Natural killer cell (primary cell): ENCODE measurements at places on chromosomes 4 and X.

DNA sequence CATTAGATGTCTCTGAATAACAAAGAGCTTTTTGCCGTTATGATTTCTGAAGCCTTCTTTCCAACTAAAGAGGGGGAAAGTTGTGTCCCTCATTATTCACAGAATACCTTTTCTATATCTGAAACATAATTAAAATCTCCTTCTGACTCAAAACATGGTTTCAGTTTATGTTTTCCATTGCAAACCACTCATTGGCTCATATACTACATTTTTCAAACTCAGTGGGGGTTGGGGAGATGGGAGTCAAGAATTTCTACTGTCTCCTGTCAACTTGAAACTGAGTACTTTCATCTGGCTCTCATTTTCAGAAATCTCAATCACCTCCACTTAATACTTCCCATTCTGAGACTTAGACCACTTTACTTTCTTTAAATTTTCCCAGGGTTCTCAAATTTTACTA is 1839.5 kb upstream of the PCDH10 start:
- no peak for DNase-seq

DNA sequence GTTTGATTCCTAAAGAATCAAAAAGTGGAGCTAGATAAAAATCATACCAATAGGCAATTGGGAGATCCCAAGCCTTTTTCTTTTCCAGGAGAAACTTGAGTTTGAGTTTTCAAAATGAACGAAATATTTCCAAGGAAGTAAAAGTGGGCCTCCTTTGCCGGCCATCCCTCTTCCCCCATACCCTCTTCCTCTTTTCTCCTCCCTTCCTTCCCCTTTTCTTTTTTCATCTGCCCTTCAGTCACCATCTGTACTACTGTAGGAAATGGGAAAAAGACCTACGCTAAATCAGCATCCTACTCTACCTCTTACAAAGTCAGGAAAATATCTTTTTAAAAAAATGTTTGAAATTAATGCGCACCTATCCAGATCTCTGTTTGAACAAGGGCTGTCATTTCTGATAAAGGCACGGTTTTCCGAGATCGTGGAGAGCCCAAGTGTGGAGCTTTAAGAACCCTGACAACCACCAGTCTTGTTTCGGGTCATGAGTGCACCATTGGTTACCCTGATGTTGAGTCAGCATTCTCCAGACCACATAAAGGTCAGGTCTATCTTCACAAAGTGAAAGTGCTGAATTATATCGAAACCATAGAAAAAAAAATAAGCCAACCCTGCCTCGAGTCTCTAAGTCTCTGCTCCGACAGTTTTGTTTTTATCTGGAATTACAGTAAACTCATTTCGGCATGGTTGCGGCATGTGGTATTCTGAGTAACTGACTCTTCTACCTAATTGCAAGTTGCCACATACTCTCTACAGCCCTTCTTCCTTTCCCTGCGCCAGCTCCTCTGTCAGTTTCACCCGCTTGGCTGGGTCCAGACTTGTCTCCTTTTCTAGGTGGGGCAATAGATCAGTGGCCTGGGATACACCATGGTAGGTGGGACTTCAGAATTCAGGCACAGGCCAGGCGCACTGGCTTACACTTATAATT is 140.2 kb upstream of the KLF3 start:
- peak; percentile 70 for DNase-seq

DNA sequence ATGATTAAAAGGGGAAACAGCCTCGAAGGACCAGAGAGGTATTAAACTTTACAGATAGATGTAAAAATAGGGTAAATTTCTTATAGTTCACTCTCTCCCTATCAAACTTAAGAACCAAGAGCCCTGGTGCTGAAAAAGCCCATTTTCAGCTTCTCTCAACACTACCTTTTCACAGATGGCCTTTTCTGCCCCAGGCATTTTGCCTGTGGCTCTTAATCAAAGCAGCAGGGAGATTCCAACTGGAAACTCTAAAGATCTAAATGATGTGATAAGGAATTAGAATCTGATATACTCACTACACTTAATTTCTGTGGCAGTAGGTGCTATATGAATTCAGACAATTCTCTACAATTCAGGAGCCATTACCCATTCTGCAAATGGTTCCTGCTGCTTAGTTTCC is 60.0 kb downstream of the AMMECR1 start:
- DNase-seq = no peak

DNA sequence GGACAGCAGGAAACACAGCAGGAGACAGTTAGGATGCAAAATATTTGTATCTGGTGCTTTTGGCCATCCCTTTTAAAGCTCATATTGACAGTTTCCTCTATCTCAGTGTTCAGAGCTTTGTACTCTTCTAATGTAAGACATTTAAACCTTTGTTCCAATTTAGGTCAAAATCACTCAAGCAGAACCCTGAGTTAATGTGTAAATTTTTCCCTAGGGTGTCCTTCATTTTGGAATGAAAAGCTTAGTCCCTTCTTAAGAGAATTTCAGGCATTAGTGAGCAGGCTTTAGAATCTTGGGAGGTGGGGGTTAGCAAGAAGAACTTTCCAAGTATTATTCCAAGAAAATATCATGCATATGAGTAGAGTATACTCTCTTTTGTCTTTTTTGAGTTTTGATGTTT is 188.7 kb downstream of the GBA3 start:
- DNase-seq = no peak

- no peak for DNase-seq
Observed at GRCh38 chr4:48228949-48229348, 40.7 kb downstream of the TEC start.

DNA sequence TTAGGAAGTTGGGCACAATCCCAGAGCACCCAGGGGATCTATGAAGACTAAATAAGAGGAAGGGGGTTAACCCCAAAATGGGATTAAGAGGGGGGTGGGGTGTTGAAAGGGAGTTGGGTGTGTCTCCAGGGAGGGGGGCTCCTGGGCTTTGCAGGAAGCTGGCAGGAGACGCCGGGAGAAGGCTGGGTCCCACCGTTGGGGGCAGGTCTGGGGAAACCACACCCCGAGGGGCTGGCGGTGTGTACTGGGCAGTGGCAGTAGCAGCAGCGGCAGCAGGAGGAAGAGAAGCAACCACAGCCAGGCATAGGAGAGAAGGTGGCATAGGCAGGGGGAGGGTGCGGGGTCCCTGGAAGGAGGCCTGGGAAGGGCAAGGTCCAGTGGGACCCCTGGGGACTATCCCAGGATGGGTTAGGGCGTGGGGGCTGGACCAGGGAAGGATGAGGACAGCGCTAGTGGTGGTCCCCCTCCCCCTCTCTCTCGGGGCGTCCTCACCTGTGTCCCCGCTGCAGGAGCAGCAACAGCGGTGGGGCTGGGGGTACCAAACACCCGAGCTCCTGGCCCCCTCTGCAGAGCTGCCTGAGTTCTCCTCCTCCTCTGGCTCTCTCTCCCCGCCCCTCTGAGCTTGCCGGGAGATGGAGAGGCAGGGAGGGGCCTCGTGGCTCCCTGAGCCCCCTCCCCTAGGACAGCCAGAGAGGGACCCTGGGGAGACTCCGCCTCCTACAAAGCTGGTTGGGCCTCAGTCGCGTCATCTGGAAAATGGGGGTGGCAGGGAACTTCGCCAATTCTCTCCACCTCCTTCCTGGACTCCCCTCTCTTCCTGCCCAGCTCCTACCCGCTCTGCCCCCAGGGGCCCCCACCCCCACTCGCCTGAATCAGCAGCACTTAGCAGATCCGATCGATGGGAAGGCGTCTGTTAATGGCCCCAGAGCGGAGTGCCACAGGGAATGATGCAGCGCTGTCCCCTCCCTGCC is at the start of gene KCND1:
TSS of gene KCND1 (minus strand) at position 596 of the 971 bp plus-strand sequence. CDS start 1,573 bp downstream, outside the sequence.
- DNase-seq = no peak

DNA sequence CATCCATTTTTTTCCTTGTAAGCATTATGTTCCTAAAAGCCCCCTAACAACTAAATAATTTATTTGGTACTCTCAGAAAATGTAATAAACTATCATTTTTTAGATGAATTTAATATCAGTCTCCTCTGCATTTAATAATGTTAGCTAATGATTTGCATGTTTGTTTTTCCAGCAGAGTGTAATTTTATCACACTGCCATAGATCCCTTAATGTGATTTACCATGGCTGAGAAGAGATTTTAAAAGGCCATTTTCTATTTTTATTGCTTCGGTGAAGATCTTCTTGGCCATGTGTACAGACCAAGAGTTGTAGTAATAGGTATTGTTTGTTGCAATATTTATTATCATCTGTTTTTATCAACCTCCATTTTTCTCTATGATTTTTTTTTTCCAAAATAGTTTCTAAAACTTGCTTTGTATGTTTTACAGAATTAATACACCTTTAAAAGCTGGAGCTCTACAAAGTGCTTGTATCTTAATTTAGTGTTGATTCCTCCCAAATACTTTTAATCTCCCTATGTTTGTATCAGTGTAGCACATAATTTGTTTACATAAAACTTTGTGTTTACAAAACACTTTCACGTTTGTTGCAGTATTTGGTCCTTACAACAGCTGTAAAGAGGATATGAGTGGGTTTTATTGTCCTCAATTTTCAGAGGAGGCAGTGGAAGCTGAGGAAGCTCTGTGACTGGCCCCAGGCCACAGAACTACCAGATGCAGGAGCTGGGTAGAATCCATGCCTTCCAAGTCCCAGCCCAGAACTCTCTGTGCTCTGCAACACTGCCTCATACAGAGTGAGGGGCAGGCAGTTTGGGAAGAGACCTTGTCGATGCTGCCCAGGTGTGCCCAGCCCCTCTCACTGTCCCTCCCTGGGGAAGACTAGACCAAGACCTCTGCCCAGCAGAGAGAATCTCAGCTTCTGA is 58.1 kb downstream of the FAM114A1 start:
- DNase-seq = no peak

- no peak for DNase-seq
Observed at GRCh38 chr4:76968937-76969336, 19.4 kb downstream of the SEPTIN11 start.

- peak; percentile 17 for DNase-seq
Observed at GRCh38 chr4:154506253-154506652, 14.7 kb upstream of the DCHS2 start.

- DNase-seq = no peak
Observed at GRCh38 chrX:1483843-1484637, 31.3 kb upstream of the ASMTL start.

- DNase-seq = no peak
Observed at GRCh38 chr4:42341518-42342026, 55.7 kb upstream of the SHISA3 start.

GRCh38 chr4:17317526-17317925 is 194.4 kb downstream of the QDPR start:
- DNase-seq = no peak

GRCh38 chrX:112266136-112266535 is 183.6 kb upstream of the TRPC5 start:
- DNase-seq = no peak

- peak; percentile 86 for DNase-seq
Observed at GRCh38 chrX:10119399-10119990, 37.3 kb upstream of the CLCN4 start.

- no peak for DNase-seq
Observed at GRCh38 chr4:5711479-5712184, 631 bp downstream of the EVC start.

GRCh38 chr4:85772470-85772869 is 297.5 kb downstream of the ARHGAP24 start:
- no peak for DNase-seq

- DNase-seq = no peak
Observed at GRCh38 chrX:46737462-46737861, 21.5 kb downstream of the SLC9A7 start.

GRCh38 chr4:110033355-110034025 is 120.8 kb downstream of the EGF start:
- no peak for DNase-seq

GRCh38 chr4:74328501-74328900 is 20.2 kb downstream of the EPGN start:
- no peak for DNase-seq

GRCh38 chr4:104163820-104164219 is 330.9 kb downstream of the CXXC4 start:
- no peak for DNase-seq

DNA sequence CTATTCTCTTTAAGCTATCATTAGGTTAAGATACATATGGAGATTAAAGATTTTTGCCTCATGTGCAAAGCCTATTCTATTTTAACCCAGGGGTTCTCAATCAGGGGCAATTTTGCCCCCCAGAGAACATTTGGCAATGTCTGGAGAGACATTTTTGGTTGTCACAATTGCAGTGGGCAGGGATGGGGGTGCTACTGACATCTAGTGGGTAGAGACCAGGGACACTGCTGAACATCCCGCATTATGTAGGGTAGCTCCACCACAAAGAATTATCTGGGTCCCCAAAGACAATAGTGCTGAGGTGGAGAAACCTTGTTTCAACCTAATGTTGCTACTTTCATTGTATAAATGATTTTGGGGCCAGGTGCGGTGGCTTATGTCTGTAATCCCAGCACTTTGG is 13.2 kb upstream of the CA5B start:
- DNase-seq = no peak

DNA sequence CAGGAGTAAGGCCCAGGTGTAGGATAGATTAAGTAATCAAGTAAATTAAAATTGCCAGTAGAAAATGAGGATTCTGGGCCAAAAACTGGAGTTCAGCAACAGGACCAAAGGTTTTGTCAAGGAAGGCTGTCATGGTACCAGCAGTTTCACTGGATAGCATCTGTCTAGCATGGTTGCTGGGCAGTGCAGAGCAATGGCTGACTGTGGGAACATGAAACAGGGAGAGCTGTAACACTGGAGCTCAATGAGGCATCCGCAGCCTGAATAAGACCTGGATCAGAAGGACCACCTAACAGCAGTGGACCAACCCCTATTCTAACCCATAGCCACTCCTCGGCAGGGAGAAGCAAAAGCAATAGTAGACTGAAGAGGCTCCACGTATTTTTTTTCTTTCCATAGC is 132.4 kb downstream of the ATOH1 start:
- DNase-seq = no peak
